ENCODE measurements at places on chromosomes 1 and 21. TPM values are rescaled to one million over a fixed set of nuclear protein-coding genes. Genes with fewer than 3 reads are reported as not detected.

- DNase-seq: no peak
These were observed 24.2 kb downstream of the ABL2 start for GRCh38 chr1:179205284-179205683.

The CTSK gene
- 35.5 TPM for total RNA-seq

The CA6 gene
- total RNA-seq: not detected

The PLEKHO1 gene
- 44.5 TPM for total RNA-seq

The TOE1 gene
- total RNA-seq: 8.2 TPM

GRCh38 chr1:153745417-153745816, 17.6 kb downstream of the INTS3 start:
- no peak for DNase-seq

DNA sequence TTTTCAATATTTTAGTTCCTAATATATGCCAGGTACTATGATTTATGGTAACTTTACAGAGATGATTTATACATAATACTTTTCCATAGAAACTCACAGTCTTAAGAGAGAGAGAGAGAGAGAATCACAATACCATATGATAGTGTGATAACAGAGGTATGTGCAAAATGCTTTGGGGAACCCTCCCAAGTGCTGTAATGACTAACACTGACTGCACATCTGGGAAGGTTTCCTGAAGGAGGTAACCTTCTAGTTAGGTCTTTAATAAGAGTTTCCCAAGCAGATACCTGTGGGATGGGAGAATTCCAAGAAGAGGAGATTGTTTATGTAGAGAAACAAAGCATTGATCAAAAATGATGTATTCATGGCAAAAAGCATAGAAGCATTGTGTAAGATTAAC, 34.6 kb upstream of the PIGC start:
- DNase-seq: no peak

The PIGK gene
- total RNA-seq: 29.9 TPM

The DOCK7 gene
- total RNA-seq: 34.7 TPM

The KCND3 gene
- total RNA-seq: 6.3 TPM

The HORMAD1 gene
- 1.2 TPM for total RNA-seq

DNA sequence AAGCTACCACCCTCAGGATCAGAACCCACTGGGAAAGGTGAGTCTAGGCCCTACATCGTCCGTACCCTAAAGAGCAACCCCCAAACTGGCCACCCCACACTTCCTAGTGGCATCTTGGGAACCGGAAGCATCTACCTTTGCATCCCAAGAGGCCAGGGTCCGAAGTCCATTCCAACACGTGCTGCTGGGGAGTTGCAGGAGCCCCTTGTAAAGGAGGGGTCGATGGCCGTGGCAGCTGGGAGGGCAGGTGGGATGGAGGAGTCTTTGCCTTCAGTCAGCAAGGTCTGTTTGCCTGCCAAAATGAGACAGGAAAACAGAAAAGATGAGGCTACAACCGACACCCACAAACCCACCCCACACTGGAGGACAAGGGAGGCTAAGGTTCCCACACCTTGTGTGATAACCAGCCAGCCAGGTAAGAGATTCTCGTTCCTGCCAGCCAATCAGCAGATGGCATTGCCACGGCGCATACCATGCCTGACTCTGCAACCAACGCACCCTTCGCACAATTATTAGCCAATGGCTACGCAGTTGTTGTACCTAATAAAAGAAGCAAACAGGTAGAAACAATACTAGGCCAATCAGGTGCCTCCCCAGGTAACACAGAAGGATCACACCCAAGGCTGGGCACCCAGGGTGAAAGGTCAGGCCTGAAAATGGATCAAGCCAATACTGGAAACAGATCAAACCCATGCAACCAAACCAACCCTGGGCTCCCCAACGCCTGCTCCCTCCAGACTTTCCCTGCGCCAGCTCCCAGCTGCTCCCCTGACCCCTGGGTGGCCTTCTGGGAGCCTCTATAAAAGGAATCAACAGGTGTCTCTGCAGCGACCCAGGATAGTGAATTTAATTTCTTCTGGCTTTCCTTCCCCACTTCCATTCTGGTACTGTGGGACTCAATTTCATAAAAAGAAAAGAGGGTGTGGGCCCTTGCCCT, 35.6 kb downstream of the CASZ1 start:
- no peak for DNase-seq

GRCh38 chr1:214004795-214005194, 17.0 kb downstream of the PROX1 start:
- DNase-seq: no peak

The XCL1 gene
- total RNA-seq: 0.90 TPM

DNA sequence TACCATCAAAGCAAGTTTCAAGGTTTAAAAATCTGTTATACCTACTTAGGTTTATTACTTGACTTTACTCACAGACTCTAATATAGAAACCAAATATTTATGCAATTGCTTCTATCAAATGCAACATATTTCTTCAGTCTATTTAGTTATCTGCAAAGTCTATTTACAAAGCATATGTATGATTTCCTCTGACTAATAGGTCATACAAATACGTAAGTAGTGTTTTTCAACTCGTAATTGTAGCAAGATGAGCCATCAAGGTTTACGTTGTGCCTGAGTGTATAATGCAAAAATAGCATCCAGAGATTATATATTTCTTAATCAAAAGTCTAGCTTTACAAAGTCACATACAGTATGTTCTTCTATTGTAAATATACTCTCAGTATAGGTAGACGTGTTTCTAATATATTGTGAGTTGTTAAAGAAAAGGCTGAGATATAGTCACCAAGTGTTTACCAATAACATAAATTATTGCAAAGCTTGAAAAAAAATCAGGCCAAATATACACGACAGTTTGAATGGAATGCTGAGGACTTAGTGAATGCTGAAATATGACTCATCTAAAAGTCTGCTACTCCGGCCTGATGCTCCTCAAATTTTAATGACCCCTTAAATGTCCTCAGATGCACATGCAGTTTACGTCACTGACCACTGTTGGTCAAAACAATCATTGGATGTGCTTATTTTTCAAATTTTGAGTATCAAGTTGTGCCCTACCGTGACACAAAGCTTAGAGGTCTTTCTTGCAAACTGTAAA, 48.4 kb downstream of the ADAMTS5 start:
- no peak for DNase-seq

- DNase-seq: no peak
These were observed 4.0 kb upstream of the ETNK2 start for GRCh38 chr1:204155881-204156280.

The SERBP1 gene
- total RNA-seq: 137 TPM

The COG2 gene
- 26.7 TPM for total RNA-seq

DNA sequence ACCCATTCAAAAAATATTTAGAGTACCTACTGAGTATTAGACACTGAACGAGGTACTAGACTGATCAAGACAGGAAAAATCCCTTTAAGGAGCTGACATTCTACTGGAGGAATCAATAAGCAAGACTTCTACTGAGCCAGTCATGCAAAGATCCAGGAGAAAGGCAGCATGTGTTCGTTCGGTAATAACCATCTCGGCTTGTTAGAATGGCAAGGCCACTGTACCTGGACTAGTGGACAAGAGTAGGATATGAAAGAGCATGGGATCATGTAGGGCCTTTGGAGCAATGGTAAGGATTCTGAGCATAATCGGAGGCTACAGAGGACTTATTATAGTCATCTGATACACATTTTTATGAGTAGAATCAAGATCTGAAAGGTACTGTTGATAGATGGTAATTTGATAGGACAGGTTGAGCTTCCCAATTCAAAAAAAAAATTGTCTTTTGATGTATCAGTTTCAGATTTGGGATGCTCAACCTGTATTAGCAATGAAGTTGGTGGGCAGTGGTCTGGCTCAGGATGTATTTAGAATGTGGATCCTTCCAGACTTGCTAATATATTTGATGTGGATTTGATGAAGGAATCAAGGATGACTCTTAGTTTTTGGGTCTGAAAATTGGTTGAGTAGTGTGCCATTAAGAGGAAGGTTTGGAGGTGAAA, 2.3 kb downstream of the COX20 start:
- DNase-seq: no peak

DNA sequence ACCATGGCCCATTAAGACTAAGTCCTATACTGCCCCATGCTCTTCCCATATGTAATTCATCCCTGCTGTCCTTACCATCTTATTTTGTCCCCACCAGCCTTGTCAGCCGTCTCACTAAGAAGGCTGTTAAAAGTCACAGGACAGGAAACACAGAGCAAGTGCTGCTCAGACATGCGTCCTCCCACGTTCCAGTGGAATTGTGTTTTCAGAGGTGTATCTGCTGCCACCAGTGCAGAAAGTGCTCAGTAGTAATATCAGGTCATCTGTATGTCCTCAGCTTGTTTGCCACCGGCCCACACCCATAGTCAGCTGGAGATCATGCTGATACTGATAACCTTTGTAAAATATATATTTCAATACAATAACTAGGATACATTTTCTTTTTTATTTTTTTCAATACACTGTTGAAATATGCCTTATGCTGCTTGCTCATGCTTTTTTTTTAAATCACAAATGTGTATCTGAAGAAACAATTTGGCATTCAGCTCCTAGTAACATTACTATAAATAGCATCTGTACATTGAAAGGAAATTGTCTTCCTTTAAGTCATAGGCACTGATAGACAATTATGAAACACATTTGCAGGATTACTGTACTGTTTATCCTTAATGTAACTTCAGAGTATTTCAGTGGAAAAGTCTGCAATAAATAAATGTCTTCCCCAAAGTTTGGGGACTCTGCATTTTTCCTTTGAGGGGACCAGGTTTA, 156.9 kb downstream of the EDEM3 start:
- no peak for DNase-seq

The HES4 gene
- total RNA-seq: 26.8 TPM

DNA sequence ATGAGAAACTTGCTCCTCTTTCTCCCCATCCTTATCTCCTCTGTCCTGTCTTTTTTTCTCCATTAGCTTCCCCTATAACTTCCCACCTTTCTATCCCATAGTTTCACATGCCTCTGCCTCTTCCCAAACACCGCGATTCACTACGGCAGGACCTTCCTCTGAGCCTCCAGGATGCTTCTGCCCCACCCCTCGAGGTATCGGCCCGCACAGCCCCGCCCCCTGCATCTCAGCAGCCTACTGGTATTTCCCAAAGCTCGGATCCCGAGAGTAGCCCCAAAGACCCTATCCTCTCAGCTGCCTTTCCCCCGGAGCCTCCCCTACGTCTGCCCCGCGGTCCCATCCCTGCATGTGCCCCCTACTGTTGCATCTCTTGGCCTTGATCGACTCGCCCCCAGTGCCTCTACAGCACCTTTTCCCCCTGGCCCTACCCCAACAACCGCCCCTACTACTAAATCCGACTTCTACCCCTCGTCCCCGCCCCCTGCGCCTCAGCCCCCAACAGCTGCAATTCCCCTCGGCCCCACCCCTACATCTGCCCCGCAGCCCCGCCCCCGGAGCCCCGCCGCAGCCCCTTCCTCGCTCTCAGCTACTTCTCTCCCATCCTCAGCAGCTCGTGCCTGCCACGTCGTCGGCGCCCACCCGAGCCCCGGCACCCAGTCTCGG, 512 bp downstream of the PIAS3 start:
- peak; percentile 82 for DNase-seq

DNA sequence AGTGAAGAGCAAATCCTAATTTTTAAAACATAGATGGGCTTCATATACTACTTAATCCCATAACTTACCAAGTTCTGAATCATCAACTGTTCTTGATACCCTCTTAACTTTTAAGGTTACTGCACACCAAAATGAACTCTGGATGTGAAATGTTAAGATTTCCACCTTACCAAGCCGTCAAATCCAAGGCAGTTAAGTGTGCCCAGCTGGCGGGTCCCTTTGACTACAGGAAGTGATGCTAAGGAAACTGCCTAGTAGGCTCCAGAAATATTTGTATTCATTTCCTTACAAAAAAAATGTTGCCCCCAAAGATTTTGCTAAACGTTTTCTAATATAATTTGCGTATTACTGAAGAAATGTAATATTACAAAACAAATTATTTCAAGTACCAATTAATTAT, 10.7 kb downstream of the NRIP1 start:
- DNase-seq: no peak

GRCh38 chr1:36787312-36787913, 246.9 kb downstream of the GRIK3 start:
- DNase-seq: no peak

The BGLAP gene
- 2.4 TPM for total RNA-seq

The KRTAP13-2 gene
- not detected for total RNA-seq

GRCh38 chr1:101769520-101769919, 227.2 kb downstream of the OLFM3 start:
- DNase-seq: no peak

The MARK1 gene
- 2.3 TPM for total RNA-seq

DNA sequence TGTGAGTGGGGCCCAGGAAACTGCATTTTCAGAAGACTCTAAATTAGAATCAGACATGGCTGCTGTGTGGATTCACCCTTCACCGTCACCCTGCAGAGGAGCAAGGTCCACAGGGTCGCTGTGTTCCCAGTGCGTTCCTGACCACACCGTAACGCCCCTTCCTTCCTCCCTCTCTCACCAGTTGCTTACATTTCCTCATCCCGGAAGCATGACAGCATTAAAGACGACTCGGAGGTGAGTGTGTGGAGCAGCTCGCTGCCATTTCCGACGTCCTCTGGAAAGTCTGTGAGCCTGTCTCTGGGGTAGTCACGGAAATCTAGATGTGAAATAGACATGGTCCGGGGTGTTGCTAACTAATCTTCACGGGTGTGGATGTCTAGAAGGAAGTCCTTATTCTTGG, 45.9 kb downstream of the FAAP20 start:
- no peak for DNase-seq

The KIF26B gene
- 3.4 TPM for total RNA-seq

DNA sequence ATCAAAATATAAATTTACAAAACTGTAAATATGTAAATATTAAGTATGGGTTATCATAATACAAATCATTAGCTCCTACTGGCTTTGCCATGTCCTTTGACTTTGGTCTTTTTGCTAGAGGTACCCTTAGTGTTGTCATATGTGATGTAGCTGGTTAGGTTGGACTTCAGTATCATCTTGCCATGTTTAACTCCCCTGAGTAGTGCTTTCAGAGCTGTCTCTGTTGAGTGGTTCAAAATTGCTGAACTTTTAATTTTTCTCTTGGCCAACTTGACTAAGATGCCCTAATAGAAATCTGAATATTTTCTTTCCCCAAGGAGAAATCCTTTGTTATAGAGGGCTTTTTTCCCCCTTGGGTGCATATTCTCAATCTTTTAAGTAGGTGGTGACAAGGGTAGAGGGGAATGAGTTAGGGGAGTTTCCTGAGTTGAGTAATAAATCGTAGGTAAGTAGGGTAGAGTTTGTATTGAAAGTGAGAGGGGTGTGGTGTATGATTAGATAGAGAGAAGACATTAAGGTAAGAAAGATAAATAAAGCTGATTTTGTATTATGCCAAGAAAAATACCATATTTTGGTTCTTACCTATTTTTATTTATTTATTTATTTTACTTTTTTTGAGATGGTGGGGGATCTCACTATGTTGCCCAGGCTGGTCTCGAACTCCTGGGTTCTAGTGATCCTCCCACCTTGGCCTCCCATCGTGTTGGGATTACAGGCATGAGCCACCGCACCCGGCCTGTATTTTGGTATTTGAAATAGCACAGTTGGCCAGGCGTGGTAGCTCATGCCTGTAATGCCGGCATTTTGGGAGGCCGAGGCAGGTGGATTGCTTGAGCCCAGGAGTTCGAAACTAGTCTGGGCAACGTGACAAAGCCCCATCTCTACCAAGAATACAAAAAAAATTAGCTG, 21.8 kb downstream of the RPRD2 start:
- no peak for DNase-seq

GRCh38 chr1:115233598-115233997, 104.5 kb downstream of the NGF start:
- no peak for DNase-seq
